ENCODE measurements at places on chromosomes 7 and 10.
A peak's percentile ranks its signal among the peaks of the same experiment; 100 is the strongest.

DNA sequence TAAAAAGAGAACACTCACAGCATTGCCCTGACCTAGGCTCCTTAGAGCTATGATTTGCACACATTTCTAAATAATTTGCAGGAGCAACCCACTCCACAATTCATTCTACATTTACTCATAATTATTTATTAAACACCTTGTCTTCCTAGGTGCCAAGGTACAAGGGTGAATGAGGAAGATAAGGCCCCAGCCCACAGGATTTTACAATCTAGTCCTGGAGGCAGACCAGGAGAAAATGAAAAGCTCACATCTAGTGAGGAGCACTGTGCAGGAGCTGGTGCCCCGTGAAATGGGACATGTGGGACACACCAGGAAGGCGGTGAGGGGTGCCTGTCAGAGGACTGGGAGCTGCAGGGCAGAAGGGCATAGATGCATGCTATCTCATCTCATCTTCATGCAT lies 59.7 kb upstream of the LRRC18 start:
- no peak for DNase-seq

GRCh38 chr10:113552701-113553100 lies at the start of gene HABP2:
TSS of gene HABP2 (plus strand) at chr10:113553053. CDS start at chr10:113553122, 69 bp downstream.
- no peak for DNase-seq

- DNase-seq = no peak
Observed at GRCh38 chr10:73815719-73816030, 4.3 kb upstream of the NDST2 start.

GRCh38 chr7:70833726-70834125 lies 298.2 kb upstream of the GALNT17 start:
- DNase-seq = no peak

DNA sequence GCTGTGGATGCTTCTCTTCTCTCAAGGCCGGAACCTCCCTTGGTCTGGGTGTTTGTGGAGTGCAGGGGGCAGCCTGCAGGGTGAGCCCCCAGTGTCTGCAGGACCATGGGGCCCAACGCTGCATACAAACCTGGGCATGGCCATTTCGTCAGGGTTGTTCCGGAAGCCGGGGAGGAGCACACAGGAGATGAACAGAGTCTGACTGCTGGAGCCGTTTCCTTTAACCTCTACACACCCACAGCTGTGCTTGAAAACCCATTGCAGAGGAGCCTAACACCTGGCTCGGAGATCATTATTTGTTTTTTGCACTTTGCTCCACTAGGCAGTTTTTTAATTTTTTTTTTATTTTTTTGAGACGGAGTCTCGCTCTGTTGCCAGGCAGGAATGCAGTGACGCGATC lies 167.6 kb upstream of the INSYN2A start:
- no peak for DNase-seq

- DNase-seq = peak; percentile 71
Observed at GRCh38 chr7:97446361-97446760, 285.5 kb upstream of the TAC1 start.

DNA sequence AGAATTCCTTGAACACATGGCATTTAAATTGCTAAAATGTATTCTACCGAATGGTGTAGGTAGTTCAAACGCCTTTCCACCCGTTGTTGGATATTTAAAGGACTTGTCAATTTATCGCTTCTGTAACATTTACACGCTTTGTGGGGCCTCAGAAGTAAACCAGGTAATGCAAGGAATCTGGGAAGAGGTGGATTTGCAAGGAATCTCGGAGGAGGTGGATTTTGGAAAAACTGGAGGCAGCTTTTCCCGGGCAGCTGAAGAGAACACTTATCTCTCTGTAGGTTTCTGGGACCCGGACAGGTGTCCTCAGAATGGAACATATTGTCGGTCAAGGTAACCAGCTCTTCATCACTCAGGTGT lies 592 bp upstream of the MAPK8 start:
- no peak for DNase-seq

DNA sequence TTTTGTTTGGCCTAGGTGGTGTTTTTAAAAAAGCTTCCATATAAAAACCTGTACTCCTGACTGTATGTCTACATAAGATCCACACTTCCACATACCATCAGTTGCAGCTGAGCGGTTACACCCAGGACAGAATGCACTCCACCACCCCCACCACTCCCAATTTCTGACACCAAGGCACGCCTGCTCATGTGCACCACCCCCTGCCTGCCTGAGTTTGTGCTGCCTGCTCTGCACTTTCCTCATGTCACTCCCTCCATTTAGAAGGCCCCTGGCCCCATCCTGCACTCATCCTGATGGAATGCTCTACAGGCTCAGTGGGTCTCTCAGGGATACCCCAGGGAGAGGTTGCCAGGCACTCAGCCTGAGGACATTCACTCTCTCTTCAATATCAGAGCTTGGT lies 6.5 kb downstream of the VPS41 start:
- DNase-seq = no peak

DNA sequence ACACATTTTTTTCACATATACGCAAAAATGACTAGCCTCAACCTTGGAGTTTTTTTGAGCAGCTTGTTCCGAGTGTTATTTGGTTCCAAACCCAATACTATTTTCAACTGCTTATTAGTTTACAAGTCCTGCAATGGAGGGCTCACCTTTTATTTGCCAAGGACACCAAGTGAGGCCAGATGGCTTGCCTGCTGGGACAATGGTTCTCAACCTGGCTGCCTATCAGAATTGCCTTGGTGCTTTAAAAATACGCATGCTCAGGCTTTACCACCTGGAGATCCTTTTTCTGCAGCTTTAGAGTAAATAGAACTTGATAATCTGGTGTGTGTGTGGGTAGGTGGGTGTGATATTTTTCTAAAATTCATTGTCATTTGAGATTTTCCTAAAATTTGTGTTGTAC lies 276.8 kb downstream of the MTERF1 start:
- DNase-seq = peak; percentile 6

DNA sequence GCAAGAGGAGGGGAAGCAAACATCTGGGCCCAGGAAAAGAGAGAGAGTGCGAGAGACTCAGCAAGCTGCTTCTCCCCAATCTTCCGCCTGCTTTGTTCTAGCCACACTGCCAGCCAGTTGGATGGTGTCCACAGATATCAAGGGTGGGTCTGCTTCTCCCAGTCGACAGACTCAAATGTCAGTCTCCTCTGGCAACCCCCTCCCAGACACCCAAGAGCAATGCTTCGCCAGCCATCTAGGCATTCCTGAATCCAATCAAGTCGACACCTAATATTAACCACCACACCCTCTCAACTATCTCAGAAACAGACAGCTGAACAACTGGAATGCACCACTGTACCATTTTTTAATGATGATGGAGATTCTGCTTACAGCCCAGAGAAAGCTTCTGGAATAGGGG lies 57.1 kb downstream of the FAM107B start:
- DNase-seq = no peak

- peak; percentile 30 for DNase-seq
Observed at GRCh38 chr10:11724938-11725776, 17.0 kb upstream of the ECHDC3 start.

GRCh38 chr10:110501142-110501937 lies 3.6 kb downstream of the DUSP5 start:
- DNase-seq = no peak

- DNase-seq = no peak
Observed at GRCh38 chr7:113071465-113071864, 15.2 kb downstream of the GPR85 start.

DNA sequence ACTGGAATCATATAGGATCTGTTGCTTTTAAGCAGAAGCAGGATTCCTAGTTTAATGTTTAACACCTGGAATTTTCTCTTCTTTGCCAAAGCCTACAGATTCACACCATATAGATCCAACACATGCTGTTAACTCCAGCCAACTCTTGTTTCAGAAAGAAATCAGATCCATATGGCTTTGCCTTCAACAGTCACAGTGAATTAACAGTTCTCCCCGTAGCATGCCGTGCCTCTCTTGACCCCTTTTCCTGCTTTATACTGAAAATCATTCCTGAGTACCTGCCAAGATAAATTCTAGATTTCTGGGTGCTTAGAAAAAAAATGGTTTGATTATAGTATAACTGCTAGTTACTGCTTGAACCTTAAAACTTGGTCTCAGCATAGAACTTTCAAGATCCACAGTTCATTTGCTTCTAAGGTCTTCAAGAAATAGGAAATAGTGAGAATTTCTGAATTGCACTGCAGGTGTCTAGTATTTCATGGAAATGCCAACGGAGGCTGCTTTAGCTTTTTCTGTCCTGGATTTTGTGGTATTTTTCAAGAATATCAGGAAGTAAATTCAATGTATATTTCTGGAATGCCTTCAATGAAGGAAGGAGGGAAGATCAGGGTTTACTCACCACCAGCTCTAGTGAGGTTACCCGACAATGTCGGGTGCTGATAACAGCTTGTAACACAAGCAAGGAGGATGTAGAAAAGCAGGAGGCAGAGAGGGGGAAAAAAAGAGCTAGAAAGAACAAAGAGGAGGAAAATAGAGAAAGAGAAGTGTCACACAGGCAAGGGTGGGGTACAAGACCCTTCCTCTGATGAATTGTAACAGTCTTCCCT lies 6.6 kb downstream of the AASS start:
- DNase-seq = no peak

DNA sequence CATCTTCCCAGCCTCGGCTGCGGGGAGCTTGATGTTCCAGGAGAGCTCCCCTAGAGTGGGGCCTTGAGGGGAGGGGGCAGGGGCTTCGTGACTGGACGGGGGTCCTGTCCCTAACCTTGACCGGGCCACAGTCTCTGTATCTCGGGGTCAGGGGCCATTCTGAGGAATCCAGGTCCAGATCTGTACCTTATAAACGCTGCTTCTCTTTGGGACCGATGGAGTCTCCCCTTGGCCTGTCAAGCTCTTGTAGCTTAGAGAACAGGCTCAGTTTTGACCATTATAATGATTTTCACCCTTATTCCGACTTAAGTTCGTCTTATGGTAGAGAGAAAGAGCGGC lies 831 bp downstream of the ZKSCAN5 start:
- DNase-seq = no peak

DNA sequence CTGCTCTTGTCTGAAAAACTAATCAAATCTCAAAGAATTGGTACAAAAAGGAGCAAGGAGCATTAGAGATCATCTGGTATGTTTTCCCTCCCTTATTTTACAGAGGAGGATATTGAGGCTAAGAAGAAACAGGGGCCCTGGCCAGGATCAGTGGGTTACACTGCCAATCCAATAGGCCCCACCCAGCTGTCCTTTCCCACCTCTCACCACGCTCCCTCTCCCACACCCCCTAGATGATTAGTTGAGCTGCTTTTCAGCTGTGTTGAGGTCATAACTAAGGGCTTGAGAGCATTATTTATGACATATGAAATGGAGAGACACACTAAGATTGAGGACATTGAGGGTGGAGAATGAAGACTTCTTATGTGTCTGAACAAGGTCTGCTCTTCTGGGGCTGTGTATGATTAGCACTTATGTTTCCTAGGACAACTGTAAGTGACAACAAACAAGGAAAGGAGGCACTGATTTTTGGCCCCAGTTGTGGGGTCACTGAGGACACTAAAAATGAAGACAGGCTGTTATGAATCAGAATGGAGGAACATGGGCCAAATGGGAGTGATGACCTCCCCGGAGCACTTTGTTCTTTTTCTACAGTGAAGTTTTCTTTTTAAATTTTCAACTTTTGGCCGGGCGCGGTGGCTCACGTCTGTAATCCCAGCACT lies 26.5 kb downstream of the VWA2 start:
- DNase-seq = no peak

GRCh38 chr10:30589441-30589840 lies 40.1 kb downstream of the LYZL2 start:
- no peak for DNase-seq

DNA sequence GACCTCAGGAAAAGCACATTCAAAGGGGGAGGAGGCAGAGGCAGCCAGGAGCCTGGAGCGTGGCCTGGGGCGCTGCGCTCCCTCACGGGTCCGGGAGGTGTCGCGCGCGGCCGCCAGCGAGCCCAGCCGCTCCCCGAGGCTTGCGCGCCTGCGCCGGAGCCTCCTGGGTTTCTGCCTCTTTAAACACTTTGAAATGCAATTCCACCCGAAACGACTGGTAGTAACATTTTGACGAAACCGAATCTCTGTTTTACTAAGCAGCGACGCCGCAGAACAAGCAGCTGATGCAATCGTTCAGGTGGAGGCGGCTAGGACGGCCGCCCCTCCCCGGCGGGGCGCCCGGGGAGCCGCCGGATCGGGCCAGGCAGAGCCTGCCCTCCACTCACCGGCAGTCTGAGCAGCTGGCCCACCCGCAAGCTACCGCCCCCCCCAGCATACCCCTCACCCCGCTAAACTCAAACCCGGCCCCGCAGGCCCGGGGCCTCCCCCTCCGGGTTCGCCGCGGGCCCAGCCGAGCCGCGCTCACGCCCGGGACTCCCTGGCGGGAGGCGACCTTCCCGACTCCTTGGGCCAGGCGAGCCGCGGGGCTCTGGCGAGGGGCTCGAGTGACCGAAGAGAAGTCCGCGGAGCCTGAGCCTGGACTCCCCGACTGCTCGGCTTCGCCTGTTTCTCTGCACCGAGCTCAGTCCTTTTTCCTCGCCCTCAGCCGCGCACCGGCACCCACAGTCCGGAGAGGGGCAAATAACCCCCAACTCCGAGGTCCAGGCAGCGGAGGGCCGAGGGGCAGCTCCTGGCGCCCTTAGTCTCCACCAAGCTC lies 3.2 kb downstream of the MKX start:
- peak; percentile 60 for DNase-seq

DNA sequence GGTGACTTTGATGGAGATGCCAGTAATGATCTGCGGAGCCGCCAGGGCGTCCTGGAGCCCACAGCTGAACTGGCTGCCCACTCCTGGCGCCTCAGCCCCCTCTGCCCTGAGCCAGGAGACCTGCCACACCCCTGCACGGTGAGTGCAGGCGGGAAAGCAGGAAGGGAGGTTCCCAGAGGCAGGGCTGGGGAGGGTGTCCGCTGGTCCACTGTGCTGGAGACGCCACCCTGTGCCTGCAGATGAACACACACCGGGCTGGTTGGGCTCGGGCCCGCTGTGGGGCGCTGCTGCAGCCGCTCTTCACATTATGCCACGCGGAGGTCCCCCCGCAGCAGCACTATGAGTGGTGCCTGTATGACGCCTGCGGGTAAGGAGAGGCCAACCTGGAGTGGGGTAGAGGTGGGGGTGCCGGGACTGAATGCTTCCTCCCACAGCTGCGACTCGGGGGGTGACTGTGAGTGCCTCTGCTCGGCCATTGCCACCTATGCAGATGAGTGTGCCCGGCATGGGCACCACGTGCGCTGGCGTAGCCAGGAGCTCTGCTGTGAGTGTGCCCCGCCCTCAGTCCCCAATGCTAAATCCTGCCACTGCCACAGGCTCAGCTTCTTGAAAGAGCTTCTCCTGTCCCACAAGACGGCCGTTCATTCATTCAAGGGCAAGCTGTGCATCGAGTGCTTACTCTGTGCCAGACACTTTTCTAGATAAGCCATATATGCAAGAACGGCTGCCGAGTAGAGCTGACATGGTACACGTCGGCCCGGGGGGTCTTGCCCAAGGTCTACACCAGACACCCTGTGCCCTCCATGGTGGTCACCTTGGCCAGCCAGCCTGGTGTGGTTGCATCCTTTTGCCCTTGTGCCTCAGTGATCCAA lies 14.3 kb upstream of the ZNF467 start:
- DNase-seq = no peak

GRCh38 chr10:47318706-47319105 lies 3.5 kb upstream of the GDF2 start:
- DNase-seq = no peak

GRCh38 chr10:5618829-5619228 lies 47.6 kb downstream of the ASB13 start:
- no peak for DNase-seq

- DNase-seq = no peak
Observed at GRCh38 chr7:92973293-92973731, 136.9 kb upstream of the CDK6 start.

Measured in NCI-H510A treated with DMSO at 0.1 percent for 48 hours (cell line).